ENCODE measurements at places on chromosomes 3 and 15. TPM values are rescaled to one million over a fixed set of nuclear protein-coding genes. Genes with fewer than 3 reads are reported as not detected.
A peak's percentile ranks its signal among the peaks of the same experiment; 100 is the strongest.

DNA sequence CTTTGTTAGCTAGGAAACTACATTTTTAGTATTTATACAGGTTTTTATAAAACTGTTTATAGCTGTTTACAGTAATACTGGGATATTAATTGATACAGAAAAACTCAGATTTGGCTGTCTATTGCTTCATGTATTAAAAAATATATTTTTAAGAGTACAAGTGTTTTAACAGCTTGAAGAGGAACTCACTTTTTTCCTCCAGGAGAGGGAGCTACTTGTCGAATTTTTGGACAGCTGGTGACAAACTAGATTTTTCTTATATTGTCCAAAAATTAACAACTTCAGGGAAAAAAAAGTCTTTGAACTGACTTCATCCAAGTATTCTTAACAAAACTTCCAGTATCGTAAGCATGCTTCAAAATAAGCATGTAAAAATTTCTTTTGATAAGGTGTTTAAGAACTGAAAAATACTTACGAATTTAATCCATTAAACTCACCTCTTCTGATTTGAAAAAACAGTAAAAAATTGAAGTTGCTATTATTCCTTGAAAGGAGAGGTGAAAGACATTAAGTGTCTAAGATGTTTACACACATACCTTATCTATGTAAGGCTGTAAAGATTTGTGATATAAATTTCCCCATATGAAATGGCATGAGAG is 4.0 kb downstream of the DIPK2A start:
- peak; percentile 65 for DNase-seq

DNA sequence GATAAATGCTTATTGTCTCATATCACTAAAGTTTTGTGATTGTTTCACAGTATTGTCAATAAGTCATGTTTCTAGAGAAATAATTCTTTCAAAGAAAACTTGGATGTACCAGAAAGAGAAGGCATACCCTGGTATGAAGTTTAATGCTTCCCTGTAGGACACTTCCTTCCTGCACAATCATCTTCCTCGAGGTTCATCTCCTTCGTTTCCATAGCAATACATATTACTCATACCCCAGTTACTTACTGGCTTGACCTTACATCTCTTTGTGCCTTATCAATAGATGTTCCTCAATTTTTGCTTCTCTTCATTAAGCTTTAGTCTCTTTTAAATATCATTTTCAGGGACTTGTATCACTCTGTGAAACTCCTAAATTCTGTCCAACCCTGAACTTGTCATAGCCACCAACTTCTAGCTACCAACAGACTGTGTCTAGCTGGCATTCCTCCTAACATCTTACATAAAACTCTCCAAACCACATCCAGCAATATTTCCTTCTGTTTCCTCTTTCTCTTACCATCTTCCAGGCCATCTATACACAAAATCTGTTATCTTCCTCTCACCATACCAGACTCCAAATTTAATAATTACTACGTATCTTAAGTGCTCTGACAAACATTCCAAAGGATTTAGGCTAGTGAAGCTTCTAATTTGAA is 134.3 kb downstream of the GADL1 start:
- DNase-seq, result no peak

- no peak for DNase-seq
Observed at GRCh38 chr3:188658606-188659005, 504.6 kb downstream of the LPP start.

CD276 gene
- total RNA-seq, result 85.6 TPM

SPATA12 gene
- 0.47 TPM for total RNA-seq

GP9 gene
- not detected for total RNA-seq

DNA sequence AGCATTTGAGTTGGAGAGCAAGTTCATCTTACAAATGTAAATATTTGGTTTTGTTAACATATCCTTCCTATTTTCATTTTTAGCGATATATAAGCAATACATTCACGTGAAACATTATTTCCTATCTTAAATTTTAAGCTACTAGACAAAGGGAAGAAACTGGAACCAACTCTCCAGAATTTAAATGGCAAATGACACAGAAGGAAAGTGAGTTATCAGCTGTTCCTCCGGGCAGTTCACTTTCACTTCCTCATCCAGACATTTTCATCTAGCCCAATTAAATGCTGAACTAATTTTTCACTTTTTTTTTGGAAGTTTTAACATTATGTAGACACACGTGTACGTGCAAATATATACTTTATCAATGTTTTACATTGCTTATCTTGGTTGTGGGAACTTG is 58.7 kb downstream of the MORC1 start:
- DNase-seq, result no peak

- DNase-seq, result peak; percentile 73
Observed at GRCh38 chr3:59580996-59581395, 531.2 kb upstream of the CFAP20DC start.

GRCh38 chr3:190414297-190414696 is 26.3 kb downstream of the CLDN16 start:
- no peak for DNase-seq

CDC25A gene
- total RNA-seq, result 42.4 TPM

DNA sequence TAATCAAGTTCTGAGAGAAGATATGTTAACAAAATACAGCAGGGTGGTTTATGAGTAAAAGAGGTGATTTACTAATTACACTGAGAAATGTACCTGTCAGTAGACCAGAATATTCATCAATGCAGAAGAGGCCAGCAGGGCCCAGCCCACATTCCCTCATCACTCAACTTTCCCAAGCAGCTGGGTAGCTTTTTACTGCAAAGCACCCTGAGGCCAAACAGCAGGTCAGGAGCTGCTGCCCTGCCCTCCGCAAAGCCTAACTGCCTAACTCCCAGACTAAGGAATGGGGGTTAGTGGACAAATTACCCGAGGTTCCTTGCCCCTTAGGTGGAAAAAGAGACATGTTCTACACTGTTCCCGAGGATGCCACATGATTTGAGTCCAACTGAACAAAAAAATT is 108.2 kb downstream of the TBL1XR1 start:
- no peak for DNase-seq

DNA sequence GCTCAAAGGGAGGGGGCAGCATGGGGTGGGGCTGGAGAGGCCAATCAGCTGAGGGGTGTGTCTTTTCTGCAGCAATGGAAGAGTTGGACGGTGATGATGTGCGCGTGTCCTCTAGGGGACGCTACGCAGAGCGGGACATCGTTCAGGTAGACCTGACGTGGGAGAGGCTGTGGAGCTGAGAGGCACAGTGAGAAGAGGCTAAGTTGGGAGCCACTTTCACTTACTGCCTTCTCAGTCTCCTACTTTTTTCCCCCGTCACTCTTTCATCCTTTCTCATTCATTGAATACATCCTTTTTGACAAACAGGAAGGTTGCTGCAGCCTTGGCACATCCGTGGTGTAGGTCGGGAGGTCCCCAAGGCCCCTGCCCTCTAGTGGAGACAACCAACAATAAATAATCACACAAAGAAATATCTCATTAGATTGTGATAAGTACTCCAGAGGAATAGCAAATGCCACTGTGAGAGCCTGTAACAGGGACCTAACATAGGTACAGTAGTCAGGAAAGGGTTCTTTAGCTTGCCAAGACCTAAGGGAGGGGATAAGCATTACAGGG is 4.4 kb upstream of the BRPF1 start:
- no peak for DNase-seq

DNA sequence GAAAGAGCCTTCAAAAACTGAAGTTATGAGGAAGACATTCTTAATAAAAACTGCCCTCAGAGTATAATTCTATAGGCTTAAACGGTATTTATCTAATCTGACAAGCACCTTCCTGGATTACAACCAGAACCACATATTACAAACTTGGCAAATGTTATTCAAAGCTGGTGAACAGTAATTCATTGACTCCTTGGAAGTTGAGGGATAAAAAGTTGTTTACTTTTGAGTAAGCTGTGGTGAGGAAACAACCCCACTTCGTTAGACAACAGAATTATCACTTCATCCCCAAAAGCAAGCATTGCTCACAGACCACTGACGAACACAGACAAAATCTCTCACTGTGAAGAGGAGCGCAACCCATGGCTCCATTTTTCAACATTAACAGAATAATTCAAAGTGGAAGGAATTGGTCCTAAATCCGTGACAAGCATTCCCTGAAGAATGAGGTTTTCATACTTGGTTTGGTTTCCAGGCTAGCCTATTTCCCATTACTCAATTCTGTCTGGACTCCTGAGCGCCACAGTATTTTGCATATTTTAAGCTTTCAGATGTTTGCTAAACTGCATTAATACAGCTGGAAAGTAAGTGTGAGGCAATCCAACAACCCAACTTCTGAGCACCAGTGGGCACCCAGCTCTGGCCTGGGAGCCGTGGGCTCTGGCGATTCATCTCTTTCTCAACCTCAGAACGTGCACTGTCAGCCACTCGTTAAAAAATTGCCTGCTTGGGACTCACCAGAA is 32.7 kb downstream of the LRIG1 start:
- DNase-seq, result no peak

SMAD3 gene
- total RNA-seq, result 86.4 TPM

CCR1 gene
- total RNA-seq, result not detected

- no peak for DNase-seq
Observed at GRCh38 chr15:43316016-43316970, 14.1 kb downstream of the LCMT2 start.

ZBBX gene
- 1.0 TPM for total RNA-seq

DNA sequence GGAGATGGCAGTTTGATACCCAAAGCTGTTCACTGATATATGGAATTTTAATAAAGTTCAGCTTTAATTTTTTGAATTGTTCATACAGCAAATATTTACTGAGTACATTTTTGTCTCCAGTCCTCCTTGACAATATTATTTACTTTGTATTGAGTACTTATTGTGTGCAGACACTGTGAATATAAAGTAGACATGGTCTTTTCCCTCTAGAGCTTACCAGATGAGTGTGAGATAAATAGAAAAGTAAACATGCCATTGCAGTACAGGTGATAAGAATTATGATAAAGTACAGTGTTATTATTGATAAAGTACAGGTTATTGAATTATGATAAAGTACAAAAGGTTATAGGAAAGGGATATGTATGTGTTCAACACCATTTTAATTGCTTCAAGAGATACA is 2.1 kb downstream of the UBA5 start:
- peak; percentile 26 for DNase-seq

DNA sequence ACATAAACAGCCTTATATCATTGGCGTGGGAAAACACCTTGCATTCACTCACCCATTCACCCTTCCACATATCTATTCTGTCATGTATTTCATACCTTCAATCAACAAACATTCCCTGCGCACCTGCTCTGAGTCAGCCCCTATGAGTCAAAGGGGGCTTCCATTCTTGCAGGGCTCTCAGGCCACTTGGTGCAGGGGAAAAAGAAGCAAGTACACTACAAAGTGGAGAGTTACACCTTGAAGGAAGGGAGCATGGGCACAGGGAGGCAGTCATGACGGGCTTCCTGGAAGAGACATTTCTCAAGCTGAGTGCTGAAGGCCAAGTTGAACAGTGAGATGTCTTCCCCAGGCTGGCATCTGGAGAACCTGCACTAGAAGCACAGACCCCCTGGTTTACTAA is 4.6 kb upstream of the AMOTL2 start:
- DNase-seq, result peak; percentile 55

XIRP1 gene
- not detected for total RNA-seq

DNA sequence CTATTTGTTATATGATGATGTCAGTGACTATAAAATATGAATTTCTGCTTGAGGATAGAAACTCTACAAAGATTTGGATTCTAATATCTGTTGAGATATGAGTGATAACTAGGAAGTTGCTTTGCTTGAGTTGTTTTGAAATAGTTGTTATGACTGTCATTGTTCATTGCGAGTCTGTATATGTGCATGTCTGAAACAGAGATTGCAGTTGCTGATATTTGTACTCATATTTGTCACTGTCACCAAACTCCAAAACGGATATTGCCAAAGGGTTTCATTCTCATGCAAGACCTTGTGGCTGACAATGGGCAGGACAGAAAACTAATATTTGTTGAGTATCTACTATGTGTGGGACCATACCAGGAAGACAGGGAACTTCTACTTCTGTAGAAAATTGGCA is 240.2 kb downstream of the CD47 start:
- no peak for DNase-seq

DNA sequence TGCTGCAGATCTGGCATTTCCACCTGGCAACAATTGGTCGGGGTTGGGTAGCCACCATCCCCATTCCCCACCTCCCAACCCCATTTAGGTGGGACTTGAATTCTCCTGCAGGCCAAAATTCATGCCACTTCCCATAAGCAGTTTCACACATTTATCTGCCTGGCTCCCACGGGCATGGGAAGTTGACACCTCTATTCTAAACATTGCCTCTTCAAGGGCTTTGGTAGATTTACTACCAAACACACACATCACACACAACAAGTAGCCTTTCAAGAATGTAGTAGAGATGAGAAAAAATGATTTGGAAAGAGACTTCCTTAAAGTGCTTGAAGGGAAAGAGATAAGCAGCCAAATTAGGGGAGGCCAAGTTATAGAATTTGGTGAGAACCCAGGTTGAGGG is 30.9 kb downstream of the ZBTB38 start:
- DNase-seq, result no peak

XCR1 gene
- not detected for total RNA-seq

IL12A gene
- total RNA-seq, result 6.5 TPM

CCR2 gene
- total RNA-seq, result not detected

KCNMB3 gene
- 2.3 TPM for total RNA-seq

GRCh38 chr15:34851751-34852150 is 56.4 kb upstream of the ACTC1 start:
- no peak for DNase-seq

ARHGEF26 gene
- total RNA-seq, result 4.7 TPM

ROBO2 gene
- not detected for total RNA-seq

GRCh38 chr15:96514607-96515285 is 184.2 kb downstream of the NR2F2 start:
- DNase-seq, result no peak

DNA sequence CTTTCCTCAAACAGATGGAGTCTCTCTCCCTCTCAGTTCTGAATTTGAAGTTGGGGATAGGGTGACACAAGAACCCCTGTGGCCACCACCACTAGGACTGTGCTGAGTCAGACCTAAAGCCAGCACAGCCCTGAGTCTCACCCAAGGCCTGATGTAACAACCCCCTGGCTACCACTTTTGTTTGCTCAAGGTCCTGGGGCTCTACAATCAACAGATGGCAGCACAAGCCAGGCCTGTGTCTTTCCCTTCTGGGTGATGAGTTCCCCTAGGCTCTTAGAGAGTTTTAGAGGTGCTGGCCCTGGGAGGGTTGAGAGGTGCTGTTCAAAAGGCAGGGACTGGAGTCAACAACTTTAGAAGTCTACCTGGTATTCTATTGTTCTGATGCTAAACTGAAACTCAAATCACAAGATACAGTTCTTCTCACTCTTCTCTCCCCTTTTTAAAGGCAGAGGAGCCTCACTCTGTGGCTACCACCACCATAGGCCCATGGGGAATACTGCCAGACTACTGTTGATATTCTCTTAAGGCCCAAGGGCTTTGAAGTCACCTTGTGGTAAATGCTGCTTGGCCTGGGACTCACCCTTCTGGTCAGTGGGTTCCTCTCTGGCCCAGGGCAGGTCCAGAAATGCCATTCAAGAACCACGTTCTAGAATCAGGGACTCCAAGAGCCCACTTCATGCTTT is 6.5 kb downstream of the OR5K4 start:
- DNase-seq, result peak; percentile 65

CMTM8 gene
- 5.2 TPM for total RNA-seq

OR4M2 gene
- total RNA-seq, result not detected

DNA sequence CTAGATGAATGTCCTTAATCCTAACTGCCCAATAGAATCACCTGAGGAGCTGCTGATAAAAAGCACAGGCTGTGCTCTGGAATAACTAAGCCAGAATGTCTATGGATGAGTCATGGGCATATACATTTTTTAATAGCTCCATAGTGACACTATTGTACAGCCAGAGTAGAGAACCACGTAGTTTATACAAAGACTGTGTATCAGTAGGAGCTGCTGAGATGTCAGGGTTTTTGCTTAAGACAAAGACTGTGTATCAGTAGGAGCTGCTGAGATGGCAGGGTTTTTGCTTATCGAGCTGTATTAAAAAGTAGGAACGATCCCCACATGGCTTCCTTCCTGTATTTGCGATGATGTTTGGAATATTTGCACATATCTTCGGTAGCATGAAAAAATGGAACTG is 137.4 kb downstream of the SV2B start:
- DNase-seq, result no peak

All from PC-3 (cell line).